ENCODE measurements at places on chromosomes 3 and 15.

GRCh38 chr3:156483426-156483825, 71.5 kb downstream of the SSR3 start:
- no peak for DNase-seq

DNA sequence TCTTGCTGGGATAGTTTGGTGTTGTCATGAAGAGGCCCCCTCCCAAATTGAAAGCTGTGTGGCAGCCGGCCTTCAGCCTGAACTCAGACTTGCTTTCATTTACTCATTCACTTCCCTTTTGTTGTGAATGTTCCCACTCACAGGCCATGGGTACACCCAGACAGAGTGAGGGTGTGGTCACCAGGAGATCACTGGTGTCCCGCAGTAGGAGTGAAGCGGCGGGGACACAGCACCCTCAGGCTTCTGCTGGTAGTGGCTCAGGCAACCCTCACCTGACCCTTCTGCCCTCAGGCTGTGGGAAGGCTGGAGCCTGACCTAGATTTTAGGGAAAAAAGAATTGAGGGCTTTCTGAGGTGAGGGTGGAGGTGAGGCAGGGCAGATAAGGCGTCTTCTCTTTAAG, 244.4 kb downstream of the SOX2 start:
- DNase-seq: no peak

GRCh38 chr15:89645680-89646079, 9.6 kb downstream of the KIF7 start:
- no peak for DNase-seq

GRCh38 chr3:190070622-190071347, 49.9 kb downstream of the P3H2 start:
- no peak for DNase-seq

GRCh38 chr15:46580487-46580886, 945.7 kb downstream of the SQOR start:
- no peak for DNase-seq

- DNase-seq: no peak
These were observed 213.1 kb downstream of the FOXP1 start for GRCh38 chr3:71370467-71370866.

DNA sequence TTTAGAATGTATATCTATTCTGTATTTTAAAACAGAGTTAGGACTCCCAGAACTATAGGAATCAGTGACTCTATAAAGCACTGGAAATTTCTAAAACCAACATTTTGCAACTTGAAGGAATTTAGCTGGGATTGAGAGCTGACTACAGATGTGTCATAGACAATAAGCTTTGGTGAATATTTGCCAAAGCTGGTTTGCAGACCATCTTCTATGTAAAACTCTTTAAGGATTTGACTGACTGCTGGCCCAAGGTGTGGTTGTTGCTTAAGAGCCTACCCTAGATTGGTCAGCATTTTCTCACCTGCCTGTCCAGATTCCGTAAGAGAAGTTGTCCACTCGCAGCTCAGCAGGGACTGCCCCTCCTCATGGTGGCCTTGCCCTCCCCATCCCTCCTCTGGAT, 73.2 kb upstream of the GK5 start:
- DNase-seq: no peak

DNA sequence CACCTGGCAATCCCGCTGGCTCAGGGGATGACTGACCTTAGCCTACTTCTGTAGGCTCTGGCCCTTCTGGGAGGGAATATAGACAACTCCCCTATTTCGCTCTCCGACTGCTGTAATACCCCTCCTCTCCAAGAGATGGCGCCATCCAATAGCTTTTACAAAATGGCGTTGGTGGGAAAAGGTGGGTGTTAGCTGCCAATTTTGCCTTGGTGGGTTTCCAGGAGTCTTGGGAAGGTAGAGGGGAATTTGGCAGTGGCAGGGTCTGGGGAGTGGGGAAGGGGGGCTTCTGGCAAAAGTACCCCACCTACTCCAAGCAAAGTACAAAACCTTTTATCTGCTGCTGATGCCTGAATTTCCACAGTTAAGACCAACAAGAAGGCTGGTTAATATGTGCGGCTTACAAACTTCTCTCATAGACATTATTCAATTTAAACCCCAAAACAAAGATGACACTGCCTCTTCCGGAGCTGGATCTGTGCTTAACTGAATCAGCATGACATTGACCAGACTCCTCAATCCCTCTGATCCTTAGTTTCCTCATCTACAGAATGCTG, 62.1 kb downstream of the RASGRF1 start:
- DNase-seq: no peak

GRCh38 chr15:85611361-85611760, 183.4 kb downstream of the KLHL25 start:
- no peak for DNase-seq

All from esophagus squamous epithelium (tissue), 5 donors.